ENCODE measurements at places on chromosomes 2 and 18.
A peak's percentile ranks its signal among the peaks of the same experiment; 100 is the strongest.

GRCh38 chr2:30663321-30663720 is 143.9 kb downstream of the CAPN13 start:
- DNase-seq: no peak

DNA sequence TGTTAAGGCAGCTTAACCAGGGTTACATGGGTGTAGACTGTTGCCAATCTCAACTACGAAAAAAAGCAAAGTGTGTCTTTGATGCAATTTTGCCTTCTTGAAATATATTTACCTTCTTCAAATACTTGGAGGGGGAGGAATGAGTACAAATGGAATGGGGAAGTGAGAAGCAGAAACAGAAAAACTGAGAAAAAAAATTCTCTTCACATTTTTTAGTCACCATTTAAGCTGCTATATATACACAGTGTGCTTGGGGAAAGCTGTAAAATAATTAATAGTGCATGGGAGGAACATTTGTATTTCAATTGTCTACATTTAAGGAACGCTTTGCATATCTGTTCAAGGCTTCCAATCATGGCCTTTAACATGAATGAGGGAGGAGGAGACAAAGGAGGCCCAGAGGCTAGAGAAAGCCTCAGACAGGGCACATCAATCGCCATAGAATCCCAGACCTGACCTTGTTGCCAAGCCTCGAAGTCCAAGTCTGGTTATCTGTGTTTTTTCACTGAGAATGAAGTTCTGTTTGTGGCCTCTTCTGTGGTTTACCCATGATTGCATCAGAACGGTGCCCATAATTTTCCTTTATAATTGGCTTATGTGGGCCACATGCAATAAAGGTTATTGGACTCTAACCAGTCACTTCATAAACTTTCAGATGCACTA is 158.6 kb downstream of the PIK3C3 start:
- DNase-seq: no peak

DNA sequence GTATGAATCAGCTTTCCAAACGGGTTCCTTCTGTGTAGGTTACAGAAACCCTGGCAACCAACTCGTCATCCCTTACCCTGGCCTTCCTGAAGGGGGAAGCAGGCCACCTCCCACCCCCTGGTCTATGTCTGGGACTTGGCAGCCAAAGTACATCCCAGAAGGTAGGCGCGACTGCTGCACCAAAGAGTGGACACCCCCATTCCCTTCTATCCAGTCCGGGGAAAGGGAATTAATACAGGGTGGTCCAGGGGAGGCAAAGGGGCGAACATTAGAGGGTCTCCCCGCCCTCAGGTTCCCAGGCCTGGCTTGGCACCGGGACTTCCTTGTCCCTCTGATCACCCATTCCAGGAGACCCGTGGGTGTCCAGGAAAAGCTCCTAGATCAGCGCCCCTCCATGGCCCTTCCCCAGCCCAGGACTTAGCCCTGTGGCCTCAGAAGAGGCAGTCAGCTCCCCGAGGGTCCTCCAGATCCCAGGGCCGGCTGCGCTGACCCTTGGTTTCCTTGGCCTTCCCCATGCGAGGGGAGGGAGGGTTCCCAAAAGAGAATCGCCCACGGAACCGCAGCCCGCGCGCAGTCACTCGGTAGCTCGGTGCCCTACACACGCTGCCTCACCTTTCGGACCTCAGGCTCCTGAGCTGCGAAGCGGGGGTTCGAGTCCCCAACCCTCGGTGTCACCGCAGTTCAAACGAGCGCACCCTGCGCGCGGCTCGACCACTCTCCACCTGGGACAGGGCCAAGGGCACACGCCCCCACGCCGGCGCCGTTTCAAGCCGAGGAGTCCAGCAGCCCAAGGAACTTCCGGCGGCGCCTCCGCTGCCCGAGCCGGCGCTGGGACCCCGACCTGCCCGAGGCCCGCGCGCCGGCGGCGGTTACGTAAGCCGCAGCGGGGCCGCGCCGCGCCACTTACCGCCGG is at the start of gene PER2:
TSS of gene PER2 (minus strand) at position 874 of the 913 bp plus-strand sequence. CDS start 10,674 bp downstream, outside the sequence.
- peak; percentile 32 for DNase-seq

- no peak for DNase-seq
Measured at GRCh38 chr2:96890726-96891385, 21.0 kb upstream of the SEMA4C start.

- no peak for DNase-seq
Measured at GRCh38 chr2:240988571-240989271, 9.7 kb upstream of the SNED1 start.

DNA sequence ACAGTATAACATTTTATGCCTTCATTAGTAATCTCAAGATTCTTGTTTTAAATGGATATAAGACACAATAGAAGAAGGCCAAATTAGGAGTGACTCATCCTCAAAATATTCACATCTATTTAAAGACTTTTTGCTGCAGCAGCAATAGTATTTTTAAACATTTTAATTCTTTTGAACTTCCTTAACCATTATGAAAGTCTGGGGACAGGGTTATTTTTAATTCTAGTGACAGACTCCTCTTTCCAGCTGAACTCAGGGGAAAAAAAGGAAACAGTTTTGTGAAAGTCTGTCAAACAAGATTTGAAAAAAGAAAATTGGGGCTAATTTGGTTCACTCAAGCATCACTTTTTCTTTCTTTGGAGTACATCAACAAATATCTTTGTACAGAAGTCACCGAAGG is 541.8 kb downstream of the NUP35 start:
- no peak for DNase-seq

GRCh38 chr2:129239141-129239540 is 740.3 kb upstream of the RAB6C start:
- no peak for DNase-seq

DNA sequence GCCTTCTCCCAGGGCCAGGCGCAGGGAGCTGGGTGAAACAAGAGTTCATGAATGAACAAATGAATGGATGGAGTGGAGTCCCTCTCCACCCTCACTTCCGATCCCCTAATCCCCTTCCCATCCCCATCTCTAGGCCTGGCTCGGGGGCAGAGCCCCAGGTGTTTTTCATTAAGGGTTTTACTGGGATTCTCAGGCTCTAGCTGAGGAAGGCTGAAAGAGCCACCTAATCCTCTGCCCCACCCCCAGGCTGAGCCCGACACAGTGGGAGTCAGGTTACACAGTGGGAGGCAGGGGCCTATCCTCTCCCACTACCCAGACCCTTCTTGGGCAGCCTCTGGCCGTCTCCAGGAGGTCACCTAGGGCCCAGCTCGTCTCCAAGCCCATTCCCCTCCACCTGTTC is 36.1 kb downstream of the SDC1 start:
- DNase-seq: no peak

DNA sequence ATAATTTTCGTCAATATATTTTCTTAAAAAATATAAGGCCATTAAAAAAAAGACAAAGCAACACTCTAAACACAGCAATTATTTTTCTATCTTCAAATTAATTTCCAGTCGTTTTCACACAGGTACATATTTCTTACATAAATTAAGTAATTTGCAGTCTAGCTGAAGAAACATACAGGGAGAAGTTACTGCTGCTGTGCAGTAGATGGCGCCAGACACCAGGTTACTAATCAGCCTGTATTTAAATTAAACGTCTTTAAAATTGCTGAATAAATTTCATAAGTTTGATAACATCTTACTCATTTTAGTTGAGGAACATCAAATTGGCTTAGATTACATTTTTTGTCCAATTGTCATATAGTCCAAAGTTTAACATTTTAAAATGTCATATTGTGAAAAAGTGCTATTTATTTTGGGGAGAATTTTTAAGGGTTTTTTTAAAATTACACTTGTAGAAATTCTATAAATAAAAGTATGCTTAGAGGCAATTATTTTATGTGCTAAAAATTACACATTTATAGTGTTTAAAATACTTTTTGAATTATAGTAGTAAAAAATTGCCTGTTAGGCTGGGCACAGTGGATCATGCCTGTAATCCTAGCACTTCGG is 88.4 kb downstream of the PMAIP1 start:
- DNase-seq: peak; percentile 51

- DNase-seq: no peak
Measured at GRCh38 chr2:20675701-20676352, 8.9 kb downstream of the GDF7 start.

GRCh38 chr2:147482916-147483669 is 361.7 kb upstream of the ACVR2A start:
- no peak for DNase-seq

GRCh38 chr18:6757931-6758330 is 28.4 kb downstream of the ARHGAP28 start:
- no peak for DNase-seq

DNA sequence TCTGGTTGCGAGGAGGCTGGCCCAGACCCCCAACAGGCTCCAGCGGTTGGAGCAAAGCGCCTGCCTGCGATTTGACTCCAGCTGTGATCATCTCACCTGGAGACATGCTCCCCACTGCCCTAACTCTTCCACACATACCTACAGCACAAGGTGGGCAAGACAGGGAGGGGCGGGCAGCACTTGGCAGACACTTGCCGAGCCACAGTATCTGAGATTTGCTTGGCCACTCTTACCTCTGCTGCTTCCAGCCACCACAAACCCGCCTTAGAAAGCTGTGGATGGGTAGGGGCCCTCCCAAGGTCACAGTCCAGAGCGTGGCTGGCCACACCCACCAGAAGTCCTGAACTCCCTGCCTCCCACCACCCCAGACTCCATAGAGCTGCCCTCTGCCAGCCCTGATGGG is 8.2 kb downstream of the CYP26B1 start:
- DNase-seq: no peak

DNA sequence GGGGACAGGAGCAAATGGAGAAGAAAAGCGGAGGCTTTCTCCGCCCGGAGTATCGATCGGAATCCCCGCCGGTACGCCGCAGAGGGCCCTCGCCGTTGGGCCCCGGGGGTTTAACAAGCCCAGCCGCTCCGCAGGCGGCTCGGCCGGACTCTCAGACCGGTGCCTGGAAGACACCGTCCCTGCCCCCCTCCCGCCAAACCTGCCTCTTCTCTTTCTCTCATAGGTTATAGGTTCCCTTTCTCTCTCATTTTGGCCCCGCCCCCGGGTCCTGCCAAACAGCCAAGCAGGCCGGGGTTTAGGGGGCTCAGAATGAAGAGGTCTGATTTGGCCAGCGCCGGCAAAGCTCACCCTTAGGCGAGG is 4.4 kb downstream of the ONECUT2 start:
- no peak for DNase-seq

GRCh38 chr18:13487237-13487636 is 239.1 kb downstream of the FAM210A start:
- DNase-seq: no peak

- DNase-seq: no peak
Measured at GRCh38 chr2:221553333-221553732, 18.8 kb downstream of the EPHA4 start.
